ENCODE measurements at places on chromosomes 7 and 10.

GRCh38 chr7:66100408-66101050, 14.1 kb upstream of the CRCP start:
- no peak for DNase-seq

DNA sequence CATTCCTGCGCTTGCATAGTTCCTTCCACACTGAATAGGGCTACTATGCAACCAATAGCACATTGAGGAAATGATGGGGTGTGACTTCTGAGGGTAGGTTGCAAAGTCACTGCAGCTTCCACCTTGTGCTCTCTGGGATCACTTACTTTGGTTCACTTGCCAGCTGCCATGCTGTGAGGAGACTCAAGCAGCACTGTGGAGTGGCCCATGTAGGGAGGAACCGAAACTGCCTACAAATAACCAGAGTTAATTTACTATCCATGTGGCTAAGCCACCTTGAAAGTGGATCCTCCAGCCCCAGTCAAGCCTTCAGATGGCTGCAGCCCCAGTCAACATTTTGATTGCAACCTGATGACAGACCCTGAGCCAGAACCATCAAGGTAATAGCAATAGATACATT, 64.3 kb downstream of the FAM204A start:
- DNase-seq = no peak

DNA sequence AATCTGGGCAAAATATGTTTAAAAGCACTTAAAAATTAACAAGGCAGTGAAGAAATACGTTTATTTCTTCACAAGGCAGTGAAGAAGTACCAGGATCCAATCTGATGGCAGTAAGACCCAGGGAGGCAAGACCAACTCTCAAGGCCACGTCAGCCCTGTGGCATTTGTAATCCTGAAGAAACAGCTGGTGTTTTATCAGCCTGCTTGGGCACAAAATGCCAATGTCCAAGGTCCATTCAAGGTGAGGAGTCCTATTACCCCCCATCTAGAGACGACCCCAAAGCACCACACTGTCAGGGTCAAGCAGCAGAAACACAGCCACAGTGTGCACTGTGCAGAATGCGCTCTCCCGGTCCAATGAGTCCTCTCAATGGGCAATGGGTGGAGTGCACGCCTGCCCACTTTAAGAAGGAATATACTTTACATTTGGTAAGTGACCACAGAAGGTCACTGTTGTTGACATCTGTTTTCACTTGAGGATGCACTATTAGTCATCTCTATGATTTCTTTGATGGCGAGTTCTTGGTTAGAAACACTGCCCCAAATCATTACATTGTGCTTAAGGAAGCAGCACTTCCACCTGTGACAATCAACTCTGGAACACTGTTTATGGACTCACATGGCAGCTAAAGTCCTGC, 12.8 kb downstream of the CPXM2 start:
- DNase-seq = no peak

GRCh38 chr10:98302741-98303365, 34.9 kb upstream of the LOXL4 start:
- DNase-seq = no peak

- no peak for DNase-seq
Measured at GRCh38 chr10:84204122-84204521, 9.8 kb downstream of the CDHR1 start.

- DNase-seq = peak; percentile 28
Measured at GRCh38 chr10:113576852-113577251, 24.0 kb downstream of the HABP2 start.

DNA sequence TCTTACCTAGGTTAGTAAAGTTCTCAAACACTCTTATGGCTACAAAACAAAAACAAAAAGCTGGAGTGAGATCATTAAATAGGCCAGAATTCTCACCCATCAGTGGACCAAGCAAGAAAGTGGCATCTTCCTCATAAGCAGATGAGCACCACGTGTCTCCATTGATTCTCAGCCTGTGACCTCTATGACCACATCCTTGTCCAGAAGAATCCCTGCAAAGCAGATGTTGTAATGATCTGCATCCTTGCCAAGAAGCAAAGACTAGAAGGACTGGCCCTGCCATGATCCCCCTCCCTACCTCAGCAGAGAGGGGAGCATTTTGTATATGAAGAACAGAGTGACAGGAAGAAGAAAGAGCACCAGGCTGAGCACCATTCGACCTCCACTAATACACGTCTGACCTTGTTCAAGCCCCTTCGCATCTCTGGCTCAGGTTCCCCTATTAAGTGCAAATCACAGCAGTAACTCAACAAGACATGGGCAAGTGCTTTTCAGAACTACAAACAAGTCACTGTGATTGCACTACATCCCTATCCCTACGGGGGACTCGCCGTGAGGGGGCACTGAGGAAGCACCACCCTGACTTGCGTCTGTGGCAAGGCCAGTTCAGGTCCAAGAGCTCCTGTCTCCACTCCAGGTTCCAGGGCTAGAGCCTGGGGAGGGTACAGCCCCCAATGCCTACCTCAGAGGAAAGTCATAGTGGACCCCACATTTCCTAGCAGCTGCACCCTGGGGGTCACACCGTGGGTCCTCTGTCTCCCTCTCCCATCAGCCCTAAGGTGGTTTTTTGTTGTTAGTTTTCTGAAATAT, 22.2 kb upstream of the RASSF4 start:
- no peak for DNase-seq

- DNase-seq = peak; percentile 22
Measured at GRCh38 chr7:67913604-67914003, 917.0 kb downstream of the TYW1 start.

GRCh38 chr7:13115855-13116254, 428.4 kb downstream of the ARL4A start:
- no peak for DNase-seq

DNA sequence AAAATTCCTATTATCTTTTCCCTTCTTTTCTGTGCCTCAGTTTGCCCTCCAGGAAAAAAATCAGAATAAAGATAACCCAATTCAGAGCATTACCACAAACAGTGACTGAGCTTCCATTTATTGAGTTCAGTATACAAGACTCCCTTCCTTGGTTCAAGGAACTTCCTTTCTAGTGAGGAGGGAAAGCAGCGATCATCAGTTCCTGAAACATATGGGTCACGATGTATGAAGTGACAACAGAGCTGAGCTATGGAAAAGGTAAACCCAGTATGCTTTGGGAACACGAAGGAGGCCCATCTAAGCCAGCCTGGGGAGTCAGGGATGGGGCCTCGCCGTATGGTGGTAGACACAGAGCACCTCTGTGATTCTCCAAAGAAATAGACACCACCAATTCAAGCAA, 15.8 kb downstream of the C10orf71 start:
- DNase-seq = no peak

DNA sequence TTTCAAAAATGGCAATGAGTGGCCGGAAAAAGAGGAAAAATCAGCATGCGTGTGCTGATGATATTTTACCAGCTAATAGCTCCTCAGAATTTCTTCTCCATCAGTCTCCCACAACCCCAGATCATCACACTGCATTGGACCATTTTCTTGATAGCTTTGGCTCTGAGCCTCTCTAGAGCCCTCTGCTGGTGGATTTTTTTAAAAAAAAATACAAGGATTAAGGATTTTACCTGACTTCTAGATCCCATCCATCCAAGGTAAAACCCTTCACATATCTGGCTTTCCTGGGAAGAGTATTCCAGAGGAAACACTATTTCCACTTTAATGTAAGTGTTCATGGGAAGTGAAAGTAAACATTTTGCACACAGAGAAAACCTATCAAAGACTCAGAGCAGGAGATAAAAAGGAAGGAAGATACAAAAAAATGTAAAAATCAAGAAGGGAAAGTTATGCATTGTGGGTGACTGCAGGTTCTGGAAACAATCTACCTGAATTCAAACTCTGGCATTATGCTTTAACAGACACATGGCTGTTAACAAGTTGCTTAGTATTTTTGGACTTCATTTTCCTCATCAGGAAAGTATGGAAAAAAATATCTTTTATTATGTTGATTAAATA, 380.9 kb downstream of the LRRTM3 start:
- no peak for DNase-seq

GRCh38 chr7:77819021-77819420, 20.4 kb downstream of the PHTF2 start:
- no peak for DNase-seq

GRCh38 chr7:18200855-18201254, 173.2 kb upstream of the PRPS1L1 start:
- no peak for DNase-seq

DNA sequence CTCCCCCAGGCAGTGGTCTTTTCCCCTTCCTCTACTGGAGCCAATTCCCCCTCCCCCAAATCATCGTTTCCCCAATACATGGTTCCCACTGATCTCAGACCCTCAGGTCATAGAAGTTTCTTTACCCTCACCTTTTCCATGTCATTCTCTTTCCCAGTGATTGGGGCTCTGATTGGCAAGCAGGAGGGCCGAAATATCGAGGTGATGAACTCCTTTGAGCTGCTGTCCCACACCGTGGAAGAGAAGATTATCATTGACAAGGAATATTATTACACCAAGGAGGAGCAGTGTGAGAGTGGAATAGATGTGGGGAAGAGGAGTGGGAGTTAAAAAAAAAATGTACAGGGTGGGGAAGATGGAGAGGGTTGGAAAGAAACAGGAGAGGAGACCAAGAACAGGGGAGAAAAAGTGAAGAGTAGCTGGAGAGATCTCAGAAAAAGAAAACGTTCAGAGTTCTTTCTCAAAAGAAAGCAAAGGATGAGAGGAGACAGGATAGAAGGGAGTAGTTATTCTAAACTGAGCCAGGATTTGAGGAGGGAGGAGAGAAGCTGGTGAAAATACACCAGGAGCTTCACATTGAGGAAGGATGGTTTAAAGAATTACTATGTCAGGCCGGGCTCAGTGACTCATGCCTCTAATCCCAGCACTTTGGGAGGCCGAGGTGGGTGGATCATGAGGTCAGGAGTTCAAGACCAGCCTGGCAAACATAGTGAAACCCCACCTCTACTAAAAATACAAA, 858 bp downstream of the COPS6 start:
- DNase-seq = no peak

- no peak for DNase-seq
Measured at GRCh38 chr7:87475359-87476178, at the start of gene ABCB4. TSS of gene ABCB4 (minus strand) at chr7:87475680. CDS start at chr7:87475465, 215 bp downstream.

DNA sequence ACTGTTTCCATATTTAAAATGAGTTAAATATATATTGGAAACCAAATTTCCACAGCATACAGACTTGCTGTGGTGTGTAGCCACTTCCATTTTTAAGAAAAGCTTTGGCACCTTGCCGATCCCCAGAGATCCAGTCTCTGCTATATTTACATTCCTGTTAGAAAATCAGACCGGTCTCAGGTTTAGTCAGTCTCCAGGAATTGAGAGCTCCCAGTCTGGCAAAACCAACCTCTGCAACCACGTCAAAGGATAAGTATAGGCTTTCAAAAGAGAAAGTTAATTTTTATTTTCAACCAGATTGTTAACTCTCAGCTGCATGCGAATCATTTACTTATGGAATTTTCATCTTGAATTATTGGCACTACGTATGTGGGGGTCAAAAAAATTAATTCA, 28.2 kb downstream of the PUS7 start:
- DNase-seq = peak; percentile 19

DNA sequence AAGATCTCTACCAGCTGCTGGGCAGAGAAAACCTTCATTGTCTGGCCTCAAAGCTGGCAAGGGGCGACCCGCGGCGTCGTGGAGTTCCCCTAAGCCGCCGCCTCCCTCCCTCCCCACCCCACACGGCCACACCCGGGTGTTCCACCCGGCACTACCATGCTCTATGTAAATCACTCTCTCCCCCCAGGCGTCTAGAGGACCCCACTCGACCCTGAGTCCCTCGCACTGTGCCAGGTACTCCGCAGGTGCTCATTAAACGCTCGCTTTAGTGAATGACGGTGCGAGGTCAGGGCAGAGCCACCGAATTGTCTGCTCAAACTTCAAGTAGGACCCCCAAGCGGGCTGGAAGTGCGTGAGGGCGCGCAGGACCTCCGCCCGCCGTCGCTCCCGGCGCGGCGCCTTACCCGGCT, 628 bp downstream of the PARP12 start:
- peak; percentile 21 for DNase-seq

GRCh38 chr7:96319439-96319838, 2.5 kb downstream of the SLC25A13 start:
- no peak for DNase-seq

DNA sequence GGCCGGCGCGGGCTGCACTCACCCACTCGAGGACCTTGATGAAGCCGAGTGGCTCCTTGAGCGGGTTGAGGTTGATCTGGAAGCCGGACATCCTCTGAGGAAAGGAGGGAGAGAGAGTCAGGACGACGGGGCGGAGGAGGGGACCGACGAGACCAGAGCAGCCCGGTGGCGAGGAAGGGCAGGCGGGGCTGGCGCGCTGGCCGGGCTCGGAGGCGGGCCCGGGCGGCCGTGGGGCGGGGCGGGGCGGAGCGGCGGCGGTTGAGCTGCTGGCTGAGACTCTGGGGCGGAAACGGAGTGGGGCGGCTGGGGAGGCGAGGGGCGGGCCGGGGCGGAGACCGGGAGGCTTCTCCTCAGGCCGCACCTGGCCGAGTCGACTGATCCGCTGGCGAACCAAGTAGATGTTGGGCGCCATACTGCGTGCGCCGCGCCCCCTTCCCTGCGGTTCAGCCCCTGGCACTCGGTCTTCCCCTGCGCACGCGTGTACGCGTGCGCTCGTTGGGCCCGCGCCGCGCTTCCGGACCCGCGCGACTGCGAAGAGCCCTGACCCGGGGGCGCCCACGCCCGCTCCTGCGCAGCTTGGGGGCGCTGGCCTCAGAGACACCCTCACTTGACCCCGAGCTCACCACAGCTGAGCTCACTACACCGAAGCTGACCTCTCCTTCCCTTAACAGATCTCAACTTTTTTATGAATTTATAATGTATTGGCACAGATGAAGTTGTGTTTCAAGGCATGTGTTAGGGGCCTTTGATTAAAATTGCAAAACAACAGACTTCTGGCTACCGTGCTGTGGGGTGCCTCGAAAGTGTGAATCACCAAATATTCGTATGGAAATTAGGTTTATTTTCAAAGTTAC, at the start of gene SYPL1:
TSS of gene SYPL1 (minus strand) at position 195 of the 854 bp plus-strand sequence. CDS start at position 91, 104 bp downstream.
- DNase-seq = peak; percentile 92

- no peak for DNase-seq
Measured at GRCh38 chr7:129781928-129782817, 170.6 kb downstream of the UBE2H start.

DNA sequence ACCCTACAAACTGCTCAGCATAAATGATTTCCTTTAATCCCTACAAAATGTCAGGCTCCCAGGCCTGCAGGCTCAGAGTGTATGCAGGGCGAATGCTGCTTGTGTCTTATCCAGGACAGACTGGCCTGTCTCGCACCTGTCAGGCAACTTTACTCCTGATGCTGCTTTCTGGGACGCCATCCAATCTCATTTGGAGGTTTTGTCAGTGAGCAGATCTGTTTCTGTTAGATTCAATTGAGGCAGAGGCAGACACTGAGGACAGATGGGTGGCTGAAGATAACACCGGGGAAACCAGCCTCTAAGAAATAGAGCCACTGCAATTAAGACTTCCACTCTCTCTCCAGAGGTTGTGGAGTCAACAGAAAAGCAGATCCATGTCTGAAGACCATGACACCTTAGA, 115.6 kb downstream of the DPP6 start:
- no peak for DNase-seq

GRCh38 chr7:139127648-139128047, 18.1 kb upstream of the ZC3HAV1 start:
- DNase-seq = no peak

DNA sequence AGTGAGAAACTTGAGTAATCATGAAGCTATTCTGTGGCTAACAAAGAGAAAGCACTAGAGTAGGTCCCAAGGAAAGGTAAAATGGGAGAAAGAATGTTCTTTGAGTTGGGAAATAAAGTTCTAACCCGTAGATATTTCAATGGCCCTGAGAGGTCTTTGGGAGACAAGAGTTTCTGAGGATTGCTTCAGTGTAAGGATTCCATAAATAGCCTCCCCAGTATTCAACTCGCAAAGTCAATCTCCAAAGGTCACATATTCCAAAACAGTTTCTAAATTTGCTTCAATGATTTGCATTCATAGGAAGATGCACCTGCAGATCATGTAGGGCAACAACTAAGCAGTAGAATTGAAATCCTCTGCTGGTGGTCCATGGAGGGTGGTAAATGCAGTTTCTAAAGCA, 238.5 kb downstream of the TMEM178B start:
- DNase-seq = no peak

All from trophoblast cell (in vitro differentiated cells and primary cell).